GM12865 (cell line): ENCODE measurements at places on chromosomes 16 and 17.

DNA sequence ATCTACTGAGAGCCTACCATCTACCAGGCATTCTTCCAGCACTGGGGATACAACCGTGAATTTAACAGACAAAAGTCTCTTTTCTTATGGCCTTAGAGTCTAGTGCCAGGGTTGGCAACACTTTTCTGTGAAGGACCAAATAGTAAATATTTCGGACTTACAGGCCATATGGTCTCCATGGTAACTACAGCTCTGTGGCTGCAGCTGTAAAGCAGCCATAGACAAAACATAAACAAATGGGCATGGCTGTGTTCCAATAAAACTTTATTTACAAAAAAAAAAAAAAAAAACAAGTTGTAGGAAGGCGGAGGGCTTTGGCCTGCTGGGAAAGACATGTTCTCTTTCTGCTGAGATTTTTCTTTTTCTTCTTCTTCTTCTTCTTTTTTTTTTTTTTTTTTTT, 98.7 kb downstream of the ABCC12 start:
- DNase-seq, result no peak

DNA sequence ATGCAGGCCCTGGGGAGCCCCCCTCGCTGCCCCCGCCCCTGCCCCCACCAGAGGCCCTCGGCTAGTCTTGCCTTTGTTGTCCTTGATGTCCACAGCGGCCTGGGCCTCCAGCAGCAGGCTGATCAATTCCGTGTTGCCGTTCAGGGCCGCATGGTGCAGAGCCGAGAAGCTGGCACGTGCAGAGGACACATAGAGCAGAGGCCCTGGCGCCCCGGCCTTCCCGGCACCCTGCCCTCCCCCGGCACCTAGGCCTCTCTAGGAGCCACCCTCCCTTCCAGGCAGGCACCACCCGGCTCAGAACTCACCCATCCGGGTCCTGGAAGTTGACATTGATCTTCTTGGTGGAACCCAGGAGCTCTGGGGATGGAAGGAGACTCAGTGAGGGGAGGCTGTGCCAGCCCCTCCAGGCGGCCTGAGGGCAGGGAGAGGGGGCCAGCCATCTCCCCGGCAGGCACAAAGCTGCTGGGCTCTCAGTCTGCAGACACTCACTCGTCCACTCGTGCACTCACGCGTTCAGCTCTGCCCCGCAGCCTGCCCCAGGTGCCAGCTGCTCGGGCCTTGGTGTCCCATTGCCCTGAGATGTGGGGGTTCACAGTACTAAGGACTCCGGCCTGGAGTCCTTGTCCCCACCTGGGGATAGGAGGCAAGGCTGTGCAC, 6.3 kb downstream of the CASKIN1 start:
- DNase-seq, result no peak

GRCh38 chr17:50133028-50133768, 3.2 kb upstream of the SAMD14 start:
- no peak for DNase-seq

DNA sequence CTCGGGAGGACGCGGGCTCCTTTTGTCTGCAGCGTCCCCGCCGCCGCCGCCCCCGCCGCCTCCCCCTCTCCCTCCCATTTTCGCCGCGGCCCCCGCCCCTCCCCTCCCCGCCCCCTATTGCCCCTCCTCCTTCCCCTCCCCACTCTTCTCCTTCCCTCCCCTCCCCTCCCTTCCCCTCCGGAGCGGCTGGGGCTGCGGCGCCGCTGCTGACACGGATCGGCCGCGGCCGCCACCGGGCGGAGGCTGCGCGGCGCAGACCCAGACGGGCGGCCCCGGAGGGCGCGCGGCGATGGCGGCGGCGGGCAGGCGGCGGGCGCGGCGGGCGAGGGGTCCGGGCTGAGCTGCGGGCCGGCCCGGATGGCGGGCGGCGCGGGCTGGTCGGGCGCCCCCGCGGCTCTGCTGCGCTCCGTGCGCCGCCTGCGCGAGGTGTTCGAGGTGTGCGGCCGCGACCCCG, at the start of gene RAB11FIP4:
RAB11FIP4 (plus strand) TSS at position 180 of the 454 bp plus-strand sequence; CDS start at position 358, 178 bp downstream.
- DNase-seq, result no peak

DNA sequence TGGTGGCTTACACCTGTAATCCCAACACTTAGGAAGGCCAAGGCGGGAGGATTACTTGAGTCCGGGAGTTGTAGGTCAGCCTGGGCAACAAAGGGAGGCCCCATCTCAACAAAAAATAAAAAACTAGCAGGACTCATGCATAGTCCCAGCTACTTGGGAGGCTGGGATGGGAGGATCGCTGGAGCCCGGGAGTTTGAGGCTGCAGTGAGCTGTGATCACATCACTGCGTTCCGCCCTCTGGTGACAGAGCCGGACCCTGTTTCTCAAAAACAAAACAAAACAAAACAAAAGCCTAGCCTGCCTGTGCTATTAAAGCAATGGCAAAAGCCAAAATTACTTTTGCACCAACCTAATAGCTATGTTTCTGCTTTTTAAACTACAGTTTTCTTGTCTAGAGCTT, 1.5 kb downstream of the FCSK start:
- DNase-seq, result no peak

GRCh38 chr16:57478396-57479204, 7.7 kb downstream of the DOK4 start:
- no peak for DNase-seq
